ENCODE measurements at places on chromosomes 7 and 10. TPM values are rescaled to one million over a fixed set of nuclear protein-coding genes. Genes with fewer than 3 reads are reported as not detected.
A peak's percentile ranks its signal among the peaks of the same experiment; 100 is the strongest.

Gene TMEM213
- total RNA-seq: 9.6 TPM

Gene FAM180A
- total RNA-seq: 6.8 TPM

Gene ACSM6
- total RNA-seq: not detected

Gene MMP21
- total RNA-seq: not detected

Gene CREB5
- total RNA-seq: 8.9 TPM

Gene FANK1
- total RNA-seq: 2.6 TPM

GRCh38 chr10:26367771-26368170 lies 70.4 kb upstream of the APBB1IP start:
- DNase-seq: peak; percentile 73

DNA sequence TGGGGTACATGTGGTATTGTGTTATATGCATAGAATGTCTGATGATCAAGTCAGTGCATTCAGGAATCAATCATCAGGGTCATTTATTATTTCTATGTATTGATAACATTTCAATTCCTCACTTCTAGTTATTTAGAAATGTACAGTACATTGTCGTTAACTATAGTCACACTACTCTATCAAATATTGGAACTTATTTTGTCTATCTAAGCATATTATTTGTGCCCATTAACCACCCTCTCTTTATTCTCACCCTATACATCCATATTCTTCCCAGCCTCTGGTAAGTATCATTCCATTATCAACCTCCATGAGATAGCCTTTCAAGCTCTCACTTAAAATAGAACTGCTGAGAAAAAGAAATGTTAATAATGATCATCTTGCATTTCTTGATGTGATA lies 596.5 kb upstream of the POT1 start:
- no peak for DNase-seq

GRCh38 chr7:32579776-32580175 lies 84.5 kb downstream of the AVL9 start:
- DNase-seq: no peak

- DNase-seq: no peak
Measured at GRCh38 chr7:36617408-36617807, 106.9 kb downstream of the AOAH start.

GRCh38 chr7:121510858-121511482 lies 114.9 kb upstream of the FAM3C start:
- no peak for DNase-seq

GRCh38 chr10:110172155-110172554 lies 35.2 kb upstream of the MXI1 start:
- no peak for DNase-seq

DNA sequence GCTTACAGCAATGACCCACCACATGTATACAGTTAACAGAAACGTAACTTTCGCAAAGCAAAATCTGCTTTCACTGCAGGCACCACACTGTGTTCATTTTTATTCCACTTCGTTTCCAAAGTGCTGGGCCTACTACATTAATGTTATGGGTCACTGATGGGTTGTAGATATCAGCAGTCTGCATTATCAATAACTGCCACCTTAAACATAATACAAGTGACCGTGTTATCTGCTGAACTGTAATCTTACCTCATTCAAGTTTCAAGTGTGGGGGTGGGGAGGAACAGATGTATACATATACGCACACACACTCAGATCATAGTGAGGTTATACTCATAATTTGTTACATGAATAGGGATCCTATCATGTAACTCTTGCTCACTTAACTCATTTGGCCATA lies 21.1 kb downstream of the RNF32 start:
- DNase-seq: no peak

DNA sequence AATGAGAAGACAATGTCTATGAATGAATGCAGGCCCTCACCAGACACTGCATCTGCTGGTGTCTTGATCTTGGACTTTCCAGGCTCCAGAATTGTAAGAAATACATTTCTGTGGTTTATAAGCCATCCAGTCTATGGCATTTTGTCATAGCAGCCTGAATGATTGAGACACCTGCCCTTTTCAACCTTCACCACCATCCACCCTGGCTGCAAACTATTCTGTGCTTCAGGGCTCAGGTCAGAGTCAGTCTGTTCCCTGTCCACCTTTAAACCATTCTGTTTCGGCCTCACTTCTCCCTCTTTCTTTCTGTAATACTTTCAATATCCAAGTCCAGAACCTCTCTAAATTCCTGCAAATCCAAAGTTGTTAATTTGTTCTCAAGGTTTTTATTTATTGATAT lies 15.9 kb upstream of the CDK13 start:
- no peak for DNase-seq

GRCh38 chr7:5624386-5625365 lies 156.8 kb downstream of the RNF216 start:
- DNase-seq: no peak

DNA sequence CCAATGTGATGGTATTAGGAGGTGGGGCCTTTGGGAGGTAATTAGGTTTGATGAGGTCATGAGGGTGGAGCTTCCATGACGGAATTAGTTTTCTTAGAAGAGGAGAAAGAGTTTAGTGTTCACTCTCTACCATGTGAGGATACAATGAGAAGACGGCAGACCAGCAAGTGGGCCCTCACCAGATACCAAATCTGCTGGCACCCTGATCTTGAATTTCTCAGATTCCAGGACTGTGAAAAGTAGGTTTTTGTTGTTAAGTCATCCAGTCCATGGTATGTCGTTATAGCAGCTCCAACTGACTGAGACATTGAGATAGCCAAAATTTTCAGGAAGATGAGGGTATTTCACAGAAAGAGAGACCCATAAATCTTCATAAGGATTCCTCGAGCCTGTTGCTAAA lies 3.6 kb upstream of the TMEM196 start:
- no peak for DNase-seq

- DNase-seq: peak; percentile 50
Measured at GRCh38 chr7:128880791-128881457, 18.3 kb downstream of the ATP6V1F start.

DNA sequence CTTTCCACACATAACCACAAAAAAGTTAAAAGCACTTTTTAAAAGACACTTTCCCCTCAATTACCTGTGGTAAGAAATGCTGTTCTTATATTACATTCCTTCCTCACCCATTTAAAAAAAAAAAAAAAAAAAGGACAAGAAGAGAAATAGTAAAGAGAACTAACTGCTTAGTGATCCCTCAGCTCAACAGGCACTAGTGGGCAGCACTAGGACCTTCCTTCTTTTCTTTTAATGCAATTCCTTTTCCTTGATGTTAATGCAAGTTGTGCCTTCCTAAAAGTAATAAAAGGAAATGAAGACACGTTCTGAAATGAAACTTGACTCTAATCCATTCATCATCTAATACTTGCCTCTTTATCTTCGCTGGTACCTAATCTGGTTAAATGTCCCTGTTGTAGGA lies 189.7 kb downstream of the TCF7L2 start:
- DNase-seq: no peak

GRCh38 chr10:36256948-36257356 lies 614.9 kb upstream of the FZD8 start:
- DNase-seq: no peak

DNA sequence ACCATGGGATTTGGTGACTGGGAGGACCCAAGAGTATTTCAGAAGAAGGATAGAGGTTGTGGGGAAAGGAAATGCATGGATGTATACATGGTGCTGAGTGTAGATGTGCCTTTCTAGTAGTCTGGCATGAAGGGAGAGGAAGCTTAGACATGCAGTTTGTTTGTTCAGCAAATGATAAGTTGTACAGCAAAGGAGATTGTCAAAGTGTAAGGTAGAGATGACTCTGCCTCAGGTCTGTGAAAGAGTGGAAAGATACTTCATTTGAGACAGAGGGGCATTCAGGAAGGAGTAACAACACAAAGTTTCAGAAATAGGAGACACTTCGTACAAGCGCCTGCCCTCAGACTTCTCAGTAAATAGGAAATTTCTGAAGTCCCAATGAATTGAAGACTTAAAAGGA lies 152.3 kb downstream of the CELF2 start:
- no peak for DNase-seq

GRCh38 chr7:50448823-50449222 lies 1.3 kb downstream of the FIGNL1 start:
- DNase-seq: no peak

GRCh38 chr7:7858559-7858958 lies 110.0 kb upstream of the GLCCI1 start:
- DNase-seq: no peak

Measured in upper lobe of right lung (tissue), 1 donor.